AG10803 (cell line): ENCODE measurements at places on chromosomes 12 and 14.

DNA sequence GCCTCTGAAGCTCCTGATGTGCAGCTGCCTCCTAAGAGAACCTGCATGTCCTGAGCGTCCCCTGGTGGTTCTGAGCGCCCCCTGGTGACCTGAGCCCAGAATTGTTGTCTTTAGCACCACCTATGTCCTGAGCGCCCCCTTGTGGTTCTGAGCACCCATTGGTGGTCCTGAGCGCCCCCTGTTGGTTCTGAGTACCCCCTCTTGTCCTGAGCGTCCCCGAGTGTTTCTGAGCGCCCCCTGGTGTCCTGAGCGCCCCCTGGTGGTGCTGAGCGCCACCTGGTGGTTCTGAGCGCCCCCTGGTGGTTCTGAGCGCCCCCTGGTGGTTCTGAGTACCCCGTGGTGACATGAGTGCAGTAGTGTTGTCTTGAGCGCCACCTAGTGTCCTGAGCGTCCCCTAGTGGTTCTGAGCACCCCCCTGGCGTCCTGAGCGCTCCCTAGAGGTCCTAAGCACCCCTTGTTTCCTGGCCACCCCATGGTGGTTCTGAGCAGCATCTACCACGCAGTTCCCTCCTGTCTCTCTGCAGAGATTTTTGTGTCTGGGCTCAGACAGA is 782.5 kb downstream of the TMEM121 start:
- DNase-seq, result no peak

DNA sequence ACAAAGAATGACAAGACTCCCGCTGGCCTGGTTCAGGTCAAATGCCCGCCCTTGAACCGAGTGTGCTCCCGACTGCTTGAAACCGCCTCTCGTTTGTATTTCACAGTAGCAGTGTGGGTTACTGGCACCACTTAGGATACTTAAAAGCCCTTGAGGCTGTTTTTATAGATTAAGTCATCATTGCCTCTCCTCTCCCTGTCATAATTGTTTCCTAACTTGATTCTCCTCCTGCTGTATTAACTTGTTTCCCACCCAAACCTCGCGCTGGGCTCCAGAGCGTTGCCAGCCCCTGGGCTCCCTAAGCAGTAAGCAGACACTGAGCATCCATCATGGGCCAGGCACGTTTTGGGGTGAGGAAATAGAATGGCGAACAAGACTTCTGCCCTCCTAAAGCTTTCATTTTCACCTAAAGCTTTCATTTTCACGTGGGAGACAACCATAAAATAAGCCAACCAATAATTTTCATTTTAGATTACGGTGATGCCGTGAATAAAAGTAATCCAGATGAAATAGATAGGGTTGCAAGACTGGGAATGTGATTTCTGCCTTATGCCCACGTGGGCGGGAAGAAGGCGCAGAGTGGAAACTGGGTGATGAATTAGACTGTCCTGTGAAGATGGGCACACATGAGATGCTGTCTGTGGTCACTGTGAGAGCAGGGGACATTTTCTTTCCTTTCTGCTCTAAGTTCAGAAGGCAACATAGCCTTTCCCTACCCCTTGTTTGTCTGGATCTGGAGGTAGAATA is 97.5 kb downstream of the PPP2R5C start:
- DNase-seq, result no peak

GRCh38 chr14:81766321-81766915 is 232.8 kb upstream of the SEL1L start:
- no peak for DNase-seq

DNA sequence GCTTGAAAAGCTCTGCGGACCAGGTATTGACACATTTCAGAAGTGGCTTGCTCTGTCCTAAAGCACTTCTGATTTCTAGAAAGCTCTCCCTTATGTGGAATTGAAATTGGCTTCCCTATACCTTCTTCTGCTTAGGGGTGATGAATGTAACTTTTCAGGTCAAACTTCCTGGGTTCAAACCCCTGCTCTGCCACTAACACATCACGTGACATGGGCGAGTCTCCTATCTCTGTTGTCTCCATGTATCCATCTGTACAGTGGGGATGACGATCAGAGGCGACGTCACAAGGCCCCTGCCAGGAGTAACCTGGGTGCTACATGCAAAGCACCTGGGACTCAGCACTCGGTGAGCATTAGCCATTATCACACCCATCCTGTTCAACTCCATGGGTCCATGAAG is 73.7 kb upstream of the PIWIL1 start:
- no peak for DNase-seq

DNA sequence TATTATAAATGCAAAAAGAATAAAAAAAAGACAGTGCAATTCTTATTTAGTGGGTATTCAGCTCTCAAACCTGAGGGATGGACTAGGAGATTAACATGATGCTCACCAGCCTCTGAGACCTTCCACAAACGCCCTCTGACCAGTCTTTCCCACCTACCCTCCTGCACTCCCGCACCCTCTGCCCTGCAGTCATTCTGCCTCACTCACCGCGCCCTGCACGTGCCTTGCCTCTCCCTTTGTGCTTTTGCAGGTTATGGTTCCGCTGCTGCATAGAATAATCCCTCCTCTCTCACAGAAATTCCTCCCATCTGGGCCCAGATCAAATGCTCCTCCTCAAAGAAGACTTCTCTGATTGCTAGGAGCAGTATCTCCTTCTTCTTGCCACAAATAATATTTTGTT is 28.5 kb upstream of the TMCC3 start:
- DNase-seq, result no peak

GRCh38 chr14:75383721-75384120 is 44.1 kb upstream of the JDP2 start:
- DNase-seq, result no peak

DNA sequence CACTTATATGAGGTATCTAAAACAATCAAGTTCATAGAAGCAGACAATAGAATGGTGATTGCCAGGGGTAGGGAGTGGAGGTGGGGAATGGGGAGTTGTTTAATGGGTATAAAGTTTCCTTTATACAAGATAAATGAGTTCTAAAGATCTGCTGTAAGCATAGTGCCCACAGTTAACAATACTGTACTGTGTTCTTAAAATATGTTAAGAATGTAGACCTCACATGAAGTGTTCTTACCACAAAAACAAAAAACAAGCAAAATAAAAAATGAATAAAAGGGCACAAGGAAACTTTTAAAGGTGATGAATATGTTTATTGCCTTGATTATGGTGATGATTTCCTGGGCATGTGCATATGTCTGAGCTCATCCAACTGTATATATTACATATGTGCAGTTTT is 211.8 kb downstream of the MSRB3 start:
- peak; percentile 59 for DNase-seq

- DNase-seq, result no peak
These were observed 43.2 kb downstream of the KRT80 start for GRCh38 chr12:52148464-52149181.

GRCh38 chr14:81068176-81068782 is 112.9 kb downstream of the TSHR start:
- no peak for DNase-seq

- no peak for DNase-seq
These were observed 188.0 kb downstream of the FOXN3 start for GRCh38 chr14:89228921-89229639.

DNA sequence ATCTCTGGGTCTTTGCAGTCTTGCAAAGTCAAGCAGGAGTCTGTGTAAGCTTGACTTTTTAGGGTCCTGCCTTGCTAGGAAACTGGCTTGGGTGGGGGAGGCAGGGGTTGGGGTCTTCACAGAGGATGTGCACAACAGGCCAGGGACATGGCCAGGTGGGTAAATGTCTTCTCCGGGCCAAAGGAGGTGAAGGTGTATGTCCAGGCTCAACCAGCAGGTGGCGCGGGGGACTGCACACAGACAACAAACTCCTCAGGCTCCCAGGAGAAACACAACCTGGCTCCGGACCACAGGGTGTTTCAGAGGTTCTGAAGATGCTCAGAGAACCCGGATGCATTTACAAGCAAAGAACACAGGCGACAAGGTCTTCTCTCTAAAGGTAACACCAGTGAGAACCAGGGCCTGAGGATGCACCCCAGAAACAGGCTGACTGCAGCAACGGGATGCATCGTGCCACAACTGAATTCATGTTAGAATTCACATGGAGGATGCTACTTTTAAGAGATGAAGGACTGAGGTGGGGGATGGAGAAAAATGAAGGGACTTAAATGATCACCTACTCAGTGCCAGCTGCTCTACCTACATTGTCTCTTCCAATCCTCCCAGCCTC is 56.0 kb downstream of the PLEKHG3 start:
- peak; percentile 17 for DNase-seq
